ENCODE measurements at places on chromosomes 7 and 10.

DNA sequence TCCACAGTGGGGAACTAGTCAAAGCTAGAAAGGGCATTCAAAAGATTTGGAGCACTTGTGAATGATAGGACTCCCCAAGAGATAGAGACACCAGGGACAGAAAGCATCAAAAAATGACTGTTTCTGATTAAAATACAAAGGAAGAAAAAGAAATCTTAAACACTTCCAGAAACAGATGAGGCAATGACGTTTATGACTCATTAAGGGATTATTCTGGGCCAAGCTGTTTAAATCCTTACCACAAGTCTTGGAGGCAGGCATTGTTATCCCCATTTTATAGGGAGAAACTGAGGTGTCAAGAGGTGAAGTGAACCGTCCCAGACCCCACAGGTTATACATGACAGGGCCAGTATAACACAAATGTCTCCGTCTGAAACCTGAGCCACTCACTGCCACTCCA, 68.3 kb upstream of the AMPH start:
- DNase-seq: no peak

GRCh38 chr7:98808751-98809460, 60.9 kb downstream of the TMEM130 start:
- DNase-seq: no peak

DNA sequence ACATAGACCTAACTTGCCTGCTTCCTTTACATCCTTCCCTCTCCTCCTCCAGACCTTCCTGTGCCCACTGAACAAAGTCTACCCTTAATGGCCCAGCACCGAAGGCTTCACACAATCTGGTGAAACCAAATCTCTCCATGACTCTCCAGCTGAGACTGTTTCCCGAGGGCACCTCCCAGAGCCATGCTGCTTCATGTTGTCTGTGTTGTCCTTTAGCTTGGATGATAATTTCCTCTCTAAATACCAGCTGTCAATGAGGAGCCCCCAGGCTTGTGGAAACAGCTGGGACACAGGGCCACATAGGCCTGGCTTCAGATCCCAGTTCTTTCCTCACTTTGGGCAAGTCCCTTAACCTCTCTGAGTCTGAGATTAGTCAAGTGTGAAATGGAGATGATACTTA, 54.3 kb downstream of the DLD start:
- DNase-seq: no peak

DNA sequence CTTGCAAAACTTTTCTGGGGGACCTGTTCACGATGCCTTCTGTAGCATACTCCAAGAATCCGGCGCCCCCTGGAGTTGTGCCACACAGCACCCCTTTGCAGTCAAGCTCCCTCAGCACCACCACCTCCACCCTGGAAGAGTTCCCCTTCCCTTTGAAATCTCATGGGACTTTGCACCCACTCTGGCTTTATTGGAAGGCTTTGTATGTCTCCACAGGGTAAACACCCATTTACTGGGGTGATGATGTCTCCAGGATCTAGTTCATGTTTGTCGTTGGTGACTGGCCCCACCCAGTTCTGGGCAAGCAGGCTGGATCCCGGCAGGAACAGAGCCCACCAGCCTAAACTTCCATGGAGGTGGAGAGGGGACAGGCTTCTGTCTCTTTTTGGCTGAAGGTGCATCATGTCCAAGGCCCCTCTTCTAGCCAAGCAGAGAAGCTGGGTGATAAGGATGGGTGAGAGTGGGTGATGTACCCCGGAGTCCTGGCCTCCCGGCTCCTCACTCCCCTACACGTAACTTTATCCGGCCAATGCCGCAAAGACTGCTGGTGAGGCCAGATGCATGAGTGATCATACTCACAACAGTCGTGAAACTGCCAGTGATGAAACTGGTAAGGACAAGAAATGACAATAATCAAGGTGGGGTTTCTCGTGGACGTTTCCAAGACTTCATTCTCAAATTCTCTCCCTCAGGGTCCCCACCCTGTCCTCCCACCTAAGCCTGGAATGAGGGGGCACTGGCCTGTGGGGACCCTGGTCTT, 695 bp upstream of the CLDN4 start:
- no peak for DNase-seq

Data from NCI-H446 (cell line).